Left kidney (tissue), 8 donors: ENCODE measurements at places on chromosomes 13 and 19.

- DNase-seq: no peak
These were observed 6.8 kb downstream of the FAM98C start for GRCh38 chr19:38409631-38410133.

DNA sequence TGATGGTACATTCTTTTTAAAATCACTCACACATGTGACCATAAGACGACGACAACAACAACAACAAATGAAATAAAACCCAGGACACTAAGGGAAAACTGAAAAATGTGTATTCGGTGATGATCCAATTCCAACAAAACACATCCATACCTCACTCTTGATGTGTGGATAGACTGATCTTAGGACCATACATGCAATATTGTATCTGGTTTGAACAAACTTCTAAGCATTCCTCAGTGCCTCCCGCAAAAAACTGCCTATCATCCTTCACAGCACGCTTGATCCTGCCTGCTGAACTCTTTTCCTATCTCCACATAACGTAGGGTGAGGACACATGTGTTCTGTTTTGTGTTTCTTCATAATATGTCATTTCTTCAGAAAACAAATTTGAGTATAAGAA lies 415.2 kb downstream of the KCTD12 start:
- no peak for DNase-seq

DNA sequence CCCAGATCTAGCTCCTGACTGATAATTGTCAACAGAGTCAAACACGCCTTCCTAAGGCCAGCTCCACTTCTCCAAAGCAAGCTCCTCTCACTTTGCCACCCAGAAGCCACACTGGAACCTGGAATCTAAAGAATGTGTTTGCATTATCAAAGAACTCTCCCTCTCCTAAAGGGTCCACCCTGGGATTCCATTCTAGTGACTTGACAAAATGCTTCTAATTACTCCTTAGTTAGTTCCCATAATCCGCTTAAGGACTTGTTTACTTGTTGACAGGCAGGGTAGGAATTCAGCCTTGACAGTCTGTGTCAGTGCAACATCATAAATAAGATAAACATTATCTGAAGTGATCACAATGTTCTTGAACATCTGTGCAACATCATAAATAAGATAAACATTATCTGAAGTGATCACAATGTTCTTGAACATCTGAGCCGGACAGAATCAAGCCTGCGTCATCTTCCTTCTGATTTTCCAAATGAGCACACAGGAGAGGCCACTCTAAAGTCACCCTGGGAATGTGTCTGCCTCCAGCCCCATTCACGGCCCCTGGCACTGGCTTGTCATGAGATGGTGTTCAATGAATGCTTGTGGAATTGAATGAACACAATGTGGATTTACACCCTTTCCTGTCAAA lies 512.1 kb downstream of the IRS2 start:
- DNase-seq: no peak

DNA sequence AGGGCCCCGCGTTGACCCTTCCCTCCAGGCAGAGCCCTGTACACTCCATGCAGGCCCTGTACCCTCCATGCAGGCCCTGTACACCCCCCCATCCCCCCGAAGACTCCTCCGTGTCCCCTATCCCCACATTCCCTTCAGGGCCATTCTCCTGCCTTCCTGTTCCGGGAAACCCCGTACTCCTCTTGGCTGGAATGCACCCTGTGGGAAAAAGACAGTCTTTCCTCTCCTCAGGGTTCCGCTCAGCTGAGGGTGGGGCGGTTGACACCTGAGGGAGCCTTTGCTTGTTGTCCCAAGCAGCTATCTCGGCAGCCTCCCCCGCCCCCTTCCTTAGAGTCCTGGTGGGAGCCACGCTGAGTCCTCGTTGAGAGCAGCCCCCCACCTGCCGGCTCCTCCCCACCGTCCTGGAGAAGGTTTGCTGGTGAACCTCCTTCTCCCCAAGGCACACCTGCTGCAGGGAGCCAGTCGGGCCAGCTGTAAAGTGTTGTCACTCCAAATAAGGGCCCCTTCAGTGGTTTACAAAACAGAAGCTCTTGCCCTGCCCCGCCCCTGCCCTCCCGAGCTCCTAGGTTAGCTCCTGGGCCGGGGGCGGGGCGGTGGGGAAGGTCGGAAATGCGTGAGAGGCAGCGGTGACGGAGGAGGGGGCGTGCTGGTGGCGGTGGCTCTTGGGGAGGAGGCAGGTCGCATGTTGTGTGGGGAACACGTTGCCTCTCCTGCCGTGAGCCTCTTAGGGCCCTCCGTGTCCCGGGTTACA lies 1.5 kb downstream of the GNA11 start:
- no peak for DNase-seq

DNA sequence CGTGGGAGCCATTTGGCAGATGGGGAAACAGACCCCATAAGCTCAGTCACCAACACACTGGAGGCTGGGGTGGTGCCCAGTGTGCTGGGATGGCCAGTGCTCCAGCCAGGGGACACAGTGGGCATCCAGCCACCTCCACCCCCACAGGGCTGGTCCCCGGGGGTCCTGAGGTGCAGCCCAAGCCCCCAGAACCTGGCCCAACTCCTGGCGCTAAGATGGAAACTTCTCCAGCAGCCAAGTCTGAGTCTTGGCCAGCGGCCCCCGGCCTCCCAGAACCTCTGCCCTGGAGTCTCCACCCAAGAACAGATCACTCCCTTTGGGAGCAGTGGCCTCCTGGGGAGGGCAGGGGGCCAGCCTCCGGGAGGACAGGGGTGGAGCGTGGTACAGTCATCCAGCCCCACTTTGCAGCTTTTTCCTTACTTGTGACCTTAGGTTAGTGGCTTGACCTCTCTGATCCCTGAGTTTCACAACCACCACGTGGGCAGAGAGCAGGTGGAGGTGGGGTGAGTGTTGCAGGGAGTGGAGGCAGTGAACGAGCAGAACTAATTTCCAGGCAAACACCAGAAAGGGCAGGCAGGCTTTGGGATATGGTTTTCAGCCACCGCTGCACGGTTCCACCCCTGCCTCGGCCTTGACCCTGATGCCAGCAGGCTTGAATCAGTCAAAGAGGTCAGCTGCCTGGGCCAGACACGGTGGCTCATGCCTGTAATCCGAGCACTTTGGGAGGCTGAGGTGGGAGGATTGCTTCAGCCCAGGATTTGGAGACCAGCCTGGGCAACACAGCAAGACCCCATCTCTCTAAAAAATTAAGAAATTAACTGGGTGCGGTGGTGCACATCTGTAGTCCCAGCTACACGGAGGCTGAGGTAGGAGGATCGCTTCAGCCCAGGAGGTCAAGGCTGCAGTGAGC lies 4.3 kb upstream of the NRTN start:
- DNase-seq: no peak

GRCh38 chr13:70203661-70204229 lies 95.5 kb upstream of the KLHL1 start:
- no peak for DNase-seq

DNA sequence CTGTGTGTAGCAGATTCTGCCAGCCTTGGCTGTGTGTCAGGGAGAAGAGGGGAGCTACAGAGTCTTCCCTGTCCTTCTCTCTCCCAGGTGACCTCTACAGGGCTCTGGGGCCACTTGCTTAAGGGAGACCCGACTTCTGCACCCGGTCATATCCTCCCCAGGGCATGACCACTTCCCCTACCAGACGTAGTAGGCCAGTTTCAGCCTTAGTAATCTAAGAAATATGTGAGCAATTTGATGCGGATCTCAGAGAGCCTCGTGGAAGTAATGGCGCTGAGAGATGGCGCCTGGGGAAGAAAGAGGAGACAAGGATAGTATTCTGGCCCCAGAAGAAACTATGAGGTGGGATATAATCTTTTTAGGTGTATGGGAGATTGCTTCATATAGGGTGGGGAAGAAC lies 41.9 kb downstream of the NFIX start:
- DNase-seq: no peak
